ENCODE measurements at places on chromosomes 16 and 17. TPM values are rescaled to one million over a fixed set of nuclear protein-coding genes. Genes with fewer than 3 reads are reported as not detected.

The PRR29 gene
- not detected for total RNA-seq

The TBC1D3E gene
- not detected for total RNA-seq

The CACNG1 gene
- total RNA-seq: not detected

The EVPLL gene
- not detected for total RNA-seq

The CD79B gene
- total RNA-seq: 4.3 TPM

The TEKT1 gene
- total RNA-seq: not detected

The OR3A2 gene
- total RNA-seq: 0.68 TPM

The FSCN2 gene
- total RNA-seq: 4.2 TPM

The GRIN2C gene
- 0.42 TPM for total RNA-seq

The OR1F1 gene
- not detected for total RNA-seq

The PDF gene
- 24.3 TPM for total RNA-seq

The MYH3 gene
- total RNA-seq: 7.1 TPM

The MAPT gene
- 3.1 TPM for total RNA-seq

The TMEM114 gene
- not detected for total RNA-seq

The RNF112 gene
- total RNA-seq: 2.8 TPM

The PIPOX gene
- 4.3 TPM for total RNA-seq

The SDK2 gene
- 6.0 TPM for total RNA-seq

The ATP2A1 gene
- total RNA-seq: 0.41 TPM

The NATD1 gene
- 8.4 TPM for total RNA-seq

The CALB2 gene
- not detected for total RNA-seq

The SNN gene
- total RNA-seq: 21.4 TPM

The ATP1B2 gene
- total RNA-seq: 1.1 TPM

The SMIM5 gene
- 0.28 TPM for total RNA-seq

The CTRB1 gene
- 4.9 TPM for total RNA-seq

The SLC16A13 gene
- 0.56 TPM for total RNA-seq

The HBM gene
- total RNA-seq: not detected

The DNAH9 gene
- total RNA-seq: not detected

The ADAMTS18 gene
- total RNA-seq: 0.14 TPM
